ENCODE measurements at places on chromosomes 11 and 22.

GRCh38 chr11:130868721-130869390 lies 47.4 kb downstream of the SNX19 start:
- no peak for DNase-seq

DNA sequence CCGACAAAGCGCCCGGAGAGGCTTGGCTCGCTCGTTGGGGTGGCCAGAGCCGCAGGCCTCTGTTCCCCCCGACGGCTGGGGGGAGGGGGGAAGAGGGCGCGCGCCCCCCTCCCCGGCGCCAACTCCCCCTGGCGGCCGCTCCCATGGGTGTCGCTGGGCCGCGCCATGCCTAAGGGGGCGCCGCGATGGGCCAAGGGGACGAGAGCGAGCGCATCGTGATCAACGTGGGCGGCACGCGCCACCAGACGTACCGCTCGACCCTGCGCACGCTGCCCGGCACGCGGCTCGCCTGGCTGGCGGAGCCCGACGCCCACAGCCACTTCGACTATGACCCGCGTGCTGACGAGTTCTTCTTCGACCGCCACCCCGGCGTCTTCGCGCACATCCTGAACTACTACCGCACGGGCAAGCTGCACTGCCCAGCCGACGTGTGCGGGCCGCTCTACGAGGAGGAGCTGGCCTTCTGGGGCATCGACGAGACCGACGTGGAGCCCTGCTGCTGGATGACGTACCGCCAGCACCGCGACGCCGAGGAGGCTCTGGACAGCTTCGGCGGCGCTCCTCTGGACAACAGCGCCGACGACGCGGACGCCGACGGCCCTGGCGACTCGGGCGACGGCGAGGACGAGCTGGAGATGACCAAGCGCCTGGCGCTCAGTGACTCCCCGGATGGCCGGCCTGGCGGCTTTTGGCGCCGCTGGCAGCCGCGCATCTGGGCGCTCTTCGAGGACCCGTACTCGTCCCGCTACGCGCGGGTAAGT lies 1.4 kb downstream of the KCNC1 start:
- no peak for DNase-seq

GRCh38 chr11:95264881-95265280 lies 33.9 kb upstream of the SESN3 start:
- DNase-seq = no peak

- no peak for DNase-seq
Observed at GRCh38 chr11:131662317-131662972, 292.0 kb downstream of the NTM start.

DNA sequence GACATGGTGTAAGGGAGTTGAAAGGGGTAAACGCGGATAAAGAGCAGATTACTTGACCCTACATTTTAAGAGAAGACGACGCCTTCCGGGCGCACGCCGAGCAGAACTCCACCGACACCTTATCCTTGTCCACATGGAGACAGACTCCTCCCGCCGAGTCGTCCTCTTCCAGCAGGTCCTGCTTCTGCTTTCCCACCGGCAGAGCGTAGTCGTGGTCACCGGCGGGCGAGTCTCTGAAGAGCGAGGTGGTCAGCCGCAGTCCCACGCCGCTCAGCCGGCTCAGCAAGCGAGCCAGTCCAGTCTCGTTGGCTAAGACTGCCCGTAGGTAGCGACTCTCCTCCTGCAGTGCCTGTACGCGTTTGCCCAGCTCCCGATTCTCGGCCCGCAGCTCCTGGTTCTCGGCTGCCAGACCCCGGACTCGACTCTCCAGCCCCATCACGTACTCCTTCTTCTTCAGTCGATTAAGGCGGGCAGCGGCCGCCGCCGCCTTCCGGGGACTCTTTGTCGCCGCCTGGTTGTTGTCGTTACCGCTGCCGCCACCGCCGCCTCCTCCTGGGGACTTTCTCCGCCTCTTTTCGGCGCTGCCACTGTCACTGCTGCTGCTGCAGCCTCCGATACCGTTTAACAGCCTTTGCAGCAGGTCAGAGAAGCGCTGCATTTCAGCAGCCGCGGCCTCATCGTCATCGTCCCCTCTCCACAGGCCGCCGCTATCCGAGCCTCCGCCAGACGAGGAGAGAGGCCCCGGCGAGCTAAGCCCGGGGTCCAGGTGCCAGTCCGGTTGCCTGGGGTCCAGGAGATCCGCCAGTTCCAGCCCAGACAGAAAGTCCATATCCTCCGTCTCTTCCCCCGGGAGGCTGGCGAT lies 945 bp downstream of the CREBZF start:
- peak; percentile 82 for DNase-seq

GRCh38 chr22:43928468-43928867 lies 4.9 kb downstream of the PNPLA3 start:
- no peak for DNase-seq

DNA sequence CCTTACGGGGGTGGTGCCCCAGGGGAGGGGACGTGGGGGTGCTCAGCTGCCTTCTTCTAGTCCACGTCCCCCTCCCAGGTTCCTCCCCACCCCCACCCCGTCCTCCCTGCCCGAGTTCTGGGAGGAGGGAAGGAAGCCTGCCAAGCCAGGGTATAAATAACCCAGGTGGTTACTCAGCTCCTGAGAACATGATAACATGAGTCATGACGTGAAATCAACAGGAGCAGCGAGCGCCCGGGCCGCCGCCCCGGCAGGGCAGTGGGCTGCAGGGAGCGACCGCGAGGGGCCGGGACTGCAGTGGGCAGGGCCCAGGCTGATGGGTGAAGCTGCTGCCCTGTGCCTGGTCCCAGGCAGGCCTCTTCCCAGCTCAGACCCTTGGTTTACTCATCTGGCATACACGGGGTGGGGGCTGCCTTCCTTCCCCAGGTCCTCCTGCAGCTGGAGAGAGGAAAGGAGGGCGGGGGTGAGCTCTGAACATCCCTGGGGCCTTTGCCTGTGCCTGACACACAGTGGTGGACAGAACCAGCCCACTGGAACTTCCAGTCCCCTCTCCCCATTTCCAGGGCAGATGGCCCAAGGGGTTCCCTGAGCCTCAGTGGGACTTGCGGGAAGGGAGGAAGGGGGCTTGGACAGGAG lies 8.8 kb upstream of the PDGFB start:
- DNase-seq = peak; percentile 69

- no peak for DNase-seq
Observed at GRCh38 chr11:127393460-127393997, 393.0 kb upstream of the KIRREL3 start.

GRCh38 chr11:128890216-128890542 lies 977 bp upstream of the KCNJ5 start:
- no peak for DNase-seq

DNA sequence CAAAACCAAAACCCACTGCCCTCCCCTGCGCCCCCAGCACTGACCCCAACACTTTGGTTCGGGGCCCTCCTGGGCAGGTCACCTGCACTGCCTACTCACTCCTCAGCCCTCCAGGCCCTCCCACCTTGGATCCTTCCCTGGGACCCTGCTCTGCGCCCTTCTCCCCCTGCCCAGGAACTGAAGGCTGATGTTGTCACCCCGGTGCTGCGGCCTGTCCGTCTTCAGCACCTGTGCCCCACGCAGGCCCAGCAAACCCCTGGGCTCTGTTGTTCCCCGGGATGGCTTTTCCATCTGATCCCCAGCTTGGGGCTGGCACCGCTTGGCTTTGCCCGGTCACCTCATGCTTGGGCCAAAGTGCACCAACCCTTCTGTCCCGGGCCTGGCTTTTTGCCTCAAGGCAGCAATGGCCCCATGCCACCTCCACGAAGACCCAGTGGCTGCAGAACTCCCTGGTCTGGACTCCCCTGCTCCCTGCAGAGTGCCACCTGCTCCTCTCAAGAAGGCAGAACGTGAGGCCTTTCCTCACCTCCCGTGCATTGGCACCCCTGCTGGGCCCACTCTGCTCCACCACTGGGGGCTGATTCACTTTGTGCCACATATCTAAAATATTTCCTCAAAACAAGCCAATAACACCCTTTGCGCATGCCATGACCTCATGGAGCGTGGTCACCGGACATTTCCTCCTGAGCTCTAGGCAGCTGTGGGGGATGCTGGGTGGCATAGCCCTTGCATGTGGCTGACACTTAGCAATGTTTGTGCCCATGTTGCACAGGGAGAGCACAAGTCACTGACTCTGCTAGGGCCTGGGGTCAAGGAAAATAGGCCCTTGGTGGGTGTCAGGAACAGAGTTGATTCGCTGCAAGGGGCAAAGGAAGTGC lies 8.8 kb downstream of the PPM1F start:
- DNase-seq = no peak

GRCh38 chr22:38202437-38203089 lies 769 bp downstream of the MAFF start:
- no peak for DNase-seq

GRCh38 chr22:49999946-50000586 lies 12.5 kb downstream of the IL17REL start:
- DNase-seq = no peak

DNA sequence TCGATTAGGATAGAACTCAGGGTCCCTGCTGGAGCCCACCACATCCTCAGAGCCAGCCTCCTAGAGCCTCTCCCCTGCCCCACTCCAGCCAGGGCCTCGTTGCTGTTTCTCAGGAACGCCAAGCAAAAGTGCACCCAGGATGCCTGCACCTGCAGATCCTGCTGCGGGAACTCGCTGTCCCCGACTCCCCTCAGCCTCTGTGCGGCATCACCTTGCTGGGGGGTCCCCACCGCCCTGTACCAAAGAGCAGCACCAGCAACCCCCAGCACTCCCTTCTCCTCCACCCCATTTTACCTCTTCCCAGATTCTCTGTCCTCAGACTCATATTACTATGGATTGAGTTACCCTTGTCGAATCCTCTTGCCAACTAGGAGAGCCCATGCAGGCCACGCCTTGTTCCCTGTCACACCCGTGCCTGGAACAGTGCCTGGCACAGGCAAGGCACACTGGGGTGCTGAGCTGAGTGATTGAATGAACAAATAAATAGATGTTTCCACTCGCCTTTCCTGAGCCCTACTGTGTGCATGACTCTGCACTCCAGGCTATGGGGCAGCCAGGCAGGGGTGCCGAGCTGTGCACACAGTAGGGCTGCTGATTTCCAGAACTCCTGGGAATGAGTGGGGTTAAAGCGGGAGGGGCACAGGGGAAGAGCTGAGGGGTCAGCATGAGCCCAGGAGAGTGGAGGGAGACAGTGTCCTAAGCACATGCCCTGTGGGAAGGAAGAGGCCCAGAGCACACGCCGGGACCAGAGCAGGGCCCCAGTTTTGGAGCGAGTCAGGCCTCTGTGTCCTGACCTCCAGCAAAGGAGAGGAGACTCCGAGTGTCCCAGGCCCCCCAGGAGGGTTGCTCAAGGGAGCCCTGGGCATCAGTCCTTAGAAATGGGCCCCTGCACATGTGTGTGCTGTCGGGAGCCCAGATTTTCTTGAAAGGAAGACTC lies 44.3 kb downstream of the LINC01488 start:
- no peak for DNase-seq

DNA sequence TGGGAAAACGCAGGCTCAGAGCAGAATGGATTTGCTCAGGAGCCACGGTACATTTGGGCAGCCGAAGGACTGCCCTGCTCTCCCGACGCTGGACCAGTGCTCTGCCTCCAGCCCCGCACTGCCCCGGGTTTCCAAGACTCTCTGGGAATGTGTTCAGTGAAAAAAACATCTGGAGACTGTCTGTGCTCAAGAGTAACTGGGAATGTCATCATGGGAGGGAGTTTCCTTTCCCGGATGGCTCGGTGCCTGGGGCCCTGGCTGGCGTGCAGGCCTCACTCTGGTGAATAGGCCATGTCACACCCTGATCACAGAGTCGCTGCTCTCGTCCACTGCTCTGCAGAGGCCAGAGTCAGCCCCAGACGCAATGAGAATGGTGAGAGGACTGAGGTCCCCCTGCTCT lies 9.8 kb upstream of the APOL6 start:
- no peak for DNase-seq

DNA sequence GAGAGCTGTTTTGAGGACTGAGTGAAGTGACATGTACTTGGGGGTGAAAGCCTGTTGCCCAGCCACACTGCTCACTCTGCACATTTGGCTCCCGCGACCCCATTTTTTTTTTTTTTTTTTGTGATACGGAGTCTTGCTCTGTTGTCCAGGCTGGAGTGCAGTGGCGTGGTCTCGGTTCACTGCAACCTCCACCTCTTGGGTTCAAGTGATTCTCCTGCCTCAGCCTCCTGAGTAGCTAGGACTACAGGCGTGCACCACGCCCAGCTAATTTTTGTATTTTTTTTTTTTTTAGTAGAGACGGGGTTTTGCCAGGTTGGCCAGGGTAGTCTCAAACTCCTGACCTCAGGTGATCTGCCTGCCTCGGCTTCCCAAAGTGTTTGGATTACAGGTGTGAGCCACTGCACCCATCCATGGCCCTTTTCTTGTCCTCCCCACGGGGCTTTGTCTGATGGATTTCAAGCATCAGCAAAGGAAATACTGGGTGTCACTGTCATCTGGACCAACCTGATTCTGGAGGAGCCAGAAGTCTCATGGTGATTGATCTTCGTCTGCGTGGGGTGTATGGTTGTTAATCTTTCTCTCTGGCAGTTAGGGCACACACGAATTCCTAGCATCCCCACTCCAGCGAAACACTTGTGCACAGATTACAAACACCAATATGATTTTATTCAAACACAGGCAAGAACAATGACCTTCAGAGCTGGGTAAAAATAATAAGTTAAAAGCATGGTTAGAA lies 3.4 kb upstream of the UCP3 start:
- no peak for DNase-seq

DNA sequence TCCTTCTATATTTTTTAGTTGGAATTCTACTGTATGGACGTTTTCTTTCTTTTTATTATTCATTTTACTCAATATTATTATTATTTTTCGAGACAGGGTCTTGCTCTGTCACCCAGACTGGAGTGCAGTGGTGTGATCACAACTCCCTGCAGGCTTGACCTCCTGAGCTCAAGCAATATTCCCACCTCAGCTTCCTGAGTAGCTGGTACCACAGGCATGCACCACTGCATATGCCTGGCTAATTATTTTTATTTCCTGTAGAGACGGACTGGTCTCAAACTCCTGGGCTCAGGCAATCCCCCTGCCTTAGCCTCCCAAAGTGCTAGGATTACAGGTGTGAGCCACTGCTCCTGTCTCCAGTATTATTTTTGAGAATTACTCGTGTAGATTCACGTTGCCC lies 34.0 kb upstream of the CCDC134 start:
- no peak for DNase-seq

DNA sequence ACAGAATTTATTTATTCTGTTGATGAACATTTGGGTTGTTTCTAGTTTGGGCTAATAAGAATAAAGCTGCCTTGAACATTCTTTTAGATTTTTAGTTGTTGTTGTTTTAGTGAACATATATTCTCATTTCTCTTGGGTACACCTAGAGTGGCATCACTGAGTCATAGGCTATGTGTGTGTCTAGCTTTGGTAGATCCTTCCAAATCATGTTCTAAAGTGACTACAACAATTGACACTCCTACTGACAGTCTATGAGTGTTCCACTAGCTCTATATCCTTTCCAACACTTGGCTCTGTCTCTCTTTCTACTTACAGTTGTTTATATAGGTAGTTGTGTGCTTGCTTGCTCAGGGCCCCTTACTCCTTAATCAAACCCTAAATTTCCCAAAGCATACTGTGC lies 346.0 kb upstream of the NCAM1 start:
- no peak for DNase-seq

GRCh38 chr11:87347441-87347840 lies 309.7 kb downstream of the TMEM135 start:
- no peak for DNase-seq

GRCh38 chr22:49403102-49403501 lies 424.6 kb downstream of the BRD1 start:
- DNase-seq = no peak

All from GM10248 (cell line).